ENCODE measurements at places on chromosomes 13 and 19.
A peak's percentile ranks its signal among the peaks of the same experiment; 100 is the strongest.

GRCh38 chr13:100208626-100209025 is 119.7 kb downstream of the PCCA start:
- no peak for DNase-seq

- DNase-seq = no peak
Measured at GRCh38 chr19:32471095-32471494, 65.5 kb downstream of the DPY19L3 start.

DNA sequence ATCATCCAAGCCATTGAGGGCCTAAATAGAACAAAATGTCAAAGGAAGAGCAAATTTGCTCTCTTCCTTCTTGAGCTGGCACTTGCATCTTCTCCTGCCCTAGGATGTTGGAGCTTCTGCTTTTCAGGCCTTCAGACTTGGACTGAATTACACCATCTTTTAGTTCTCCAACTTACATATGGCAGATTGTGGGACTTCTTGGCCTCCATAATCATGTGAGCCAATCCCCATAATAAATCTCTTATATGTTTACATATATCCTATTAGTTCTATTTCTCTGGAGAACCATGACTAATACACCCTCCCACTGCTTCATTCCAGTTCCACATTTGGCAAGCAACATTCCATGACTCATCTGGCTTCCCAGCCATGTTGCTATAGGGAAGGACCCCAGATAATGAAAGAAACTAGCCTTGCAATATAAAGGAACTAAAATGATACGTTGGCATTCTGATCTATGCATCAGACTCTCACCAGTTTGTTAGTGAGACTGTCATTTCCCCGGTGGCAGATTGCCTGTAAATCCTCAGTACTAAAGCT is 11.0 kb upstream of the ACOD1 start:
- no peak for DNase-seq

DNA sequence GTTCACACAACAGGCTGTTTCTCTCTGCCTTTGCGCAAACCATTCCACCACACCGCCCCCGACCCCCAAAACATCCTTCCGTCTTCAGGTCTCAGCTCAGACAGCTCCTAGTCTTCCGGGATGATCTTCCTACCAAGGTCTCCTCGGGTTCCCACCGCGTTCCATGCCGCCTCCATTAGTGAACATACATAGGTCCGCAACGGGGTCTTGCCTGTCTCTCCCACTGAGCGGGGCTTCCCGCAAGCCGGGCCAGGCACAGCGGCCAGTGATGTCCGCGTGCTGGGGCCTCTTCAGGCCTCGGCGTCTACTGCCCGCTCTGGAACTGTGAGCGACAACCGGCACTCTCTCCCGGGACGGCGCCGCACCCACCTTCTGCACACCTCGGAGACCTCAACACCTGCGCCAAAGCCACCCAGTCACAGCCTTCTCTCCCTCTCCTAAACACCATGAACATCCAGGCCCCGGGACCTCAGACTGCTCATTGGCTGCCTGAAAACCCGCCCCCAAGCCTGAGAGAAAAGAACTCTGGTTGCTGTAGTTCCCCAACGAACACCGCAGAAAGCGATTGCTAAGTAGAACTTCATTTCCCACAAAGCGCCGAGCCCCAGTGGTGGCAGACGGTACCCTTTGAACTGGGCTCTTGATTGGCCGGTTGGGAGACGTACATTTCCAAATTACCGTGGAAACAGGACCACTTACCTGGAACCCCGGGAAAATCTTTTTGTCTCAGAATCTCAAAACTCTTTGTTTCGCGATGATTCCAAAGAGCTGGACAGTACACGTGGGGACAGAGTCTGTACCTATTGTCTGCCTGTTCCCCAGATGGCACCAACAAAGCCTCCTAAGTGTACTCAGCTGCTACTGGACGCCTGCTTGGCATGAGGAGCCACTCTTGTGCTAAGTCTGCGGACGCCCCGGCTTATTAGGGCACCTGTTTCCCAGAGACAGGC is 9.5 kb downstream of the DYRK1B start:
- peak; percentile 89 for DNase-seq

DNA sequence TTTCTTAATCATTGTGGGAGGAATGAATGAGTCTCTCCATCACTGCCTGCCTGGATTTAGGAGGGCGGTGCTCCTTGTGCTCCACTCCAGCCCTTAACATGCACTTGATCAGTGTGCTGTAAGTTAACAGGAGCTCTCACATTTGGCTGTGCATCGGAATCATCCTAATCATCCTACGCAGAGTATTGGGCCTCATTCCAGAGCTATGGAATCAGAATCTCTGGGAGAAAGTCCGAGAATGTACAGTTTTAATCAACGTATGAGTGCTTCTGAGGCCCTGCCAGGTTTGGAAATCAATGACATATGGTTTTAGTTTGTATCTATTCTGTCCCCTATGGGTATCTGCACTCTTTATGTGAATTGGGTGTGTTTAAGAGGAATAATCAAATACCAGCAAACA is 34.9 kb upstream of the DCLK1 start:
- no peak for DNase-seq

All from CD4-positive, alpha-beta T cell treated with Interleukin-6 for 4 hours (primary cell).